ENCODE measurements at places on chromosomes 4 and X.
A peak's percentile ranks its signal among the peaks of the same experiment; 100 is the strongest.

DNA sequence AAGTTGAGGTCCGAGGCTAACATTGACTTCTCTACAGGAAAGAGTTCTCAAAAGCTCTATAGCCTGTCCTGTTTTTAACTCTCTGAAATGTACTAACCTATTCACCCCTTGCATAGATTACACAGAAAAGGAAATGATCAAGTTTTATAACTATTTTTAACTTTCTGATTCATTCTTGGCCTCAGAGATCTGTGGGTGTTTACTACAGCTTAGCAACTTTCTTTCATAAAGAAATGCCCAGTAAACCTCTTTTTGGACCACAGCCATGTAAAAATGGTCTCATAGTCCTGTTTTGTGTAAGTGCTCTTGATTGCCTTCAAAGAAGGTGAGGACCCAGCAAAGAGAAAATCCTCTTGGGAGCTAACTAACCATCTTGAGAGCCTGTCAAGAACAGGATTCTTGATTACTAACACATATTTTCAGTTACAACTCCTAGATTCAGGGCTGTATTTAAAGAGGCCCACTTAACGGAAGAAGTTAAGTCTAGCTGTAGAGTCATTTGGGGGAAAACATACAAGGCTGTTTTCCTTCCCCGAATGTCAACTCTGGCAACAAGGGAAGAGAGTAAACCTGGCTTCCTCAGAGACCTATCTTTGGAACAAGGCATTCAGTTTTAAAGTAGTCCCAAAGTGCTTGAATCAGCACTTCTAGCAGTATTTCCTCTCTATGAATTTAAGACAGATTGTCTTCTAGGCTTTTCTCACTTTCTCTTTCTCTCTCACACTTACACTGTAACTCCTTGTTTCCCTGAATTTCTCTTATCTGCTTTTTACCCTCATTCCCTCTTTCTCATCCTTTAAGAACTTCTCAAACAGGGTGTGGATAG, 78.2 kb downstream of the IL21 start:
- DNase-seq = no peak

GRCh38 chrX:65668377-65669310, 1.2 kb downstream of the MSN start:
- DNase-seq = peak; percentile 68

GRCh38 chr4:85866508-85866907, 391.6 kb downstream of the ARHGAP24 start:
- no peak for DNase-seq

DNA sequence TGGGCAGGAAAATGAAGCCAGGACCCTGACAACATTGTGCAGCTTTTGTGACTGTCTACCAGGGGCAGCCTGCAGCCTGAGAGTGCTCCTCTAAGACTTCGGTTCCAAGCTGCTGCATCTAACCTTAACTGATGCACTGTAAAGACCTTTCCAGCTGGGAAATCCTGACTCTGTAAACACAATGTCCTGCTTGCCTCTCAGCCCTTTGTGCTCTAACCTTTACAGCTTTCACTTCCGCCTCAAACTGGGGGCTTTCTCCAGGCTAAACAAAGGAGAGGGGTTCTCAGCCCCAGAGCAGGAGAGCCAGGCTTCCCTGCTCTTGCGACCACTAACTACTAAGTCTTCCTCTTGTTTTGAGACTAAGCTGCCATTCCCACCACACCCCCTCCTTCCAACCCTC, 19.3 kb upstream of the RASL11B start:
- DNase-seq = no peak

Measured in Right ventricle myocardium inferior (tissue), 1 donor.